Muscle of leg (tissue), 16 donors: ENCODE measurements at places on chromosomes 7 and 10. TPM values are rescaled to one million over a fixed set of nuclear protein-coding genes. Genes with fewer than 3 reads are reported as not detected.

The CFAP69 gene
- 3.6 TPM for total RNA-seq

GRCh38 chr10:104038537-104038936 lies 47.1 kb downstream of the COL17A1 start:
- DNase-seq, result no peak

GRCh38 chr10:43863270-43863669 lies 214.6 kb upstream of the ZNF32 start:
- DNase-seq, result no peak

DNA sequence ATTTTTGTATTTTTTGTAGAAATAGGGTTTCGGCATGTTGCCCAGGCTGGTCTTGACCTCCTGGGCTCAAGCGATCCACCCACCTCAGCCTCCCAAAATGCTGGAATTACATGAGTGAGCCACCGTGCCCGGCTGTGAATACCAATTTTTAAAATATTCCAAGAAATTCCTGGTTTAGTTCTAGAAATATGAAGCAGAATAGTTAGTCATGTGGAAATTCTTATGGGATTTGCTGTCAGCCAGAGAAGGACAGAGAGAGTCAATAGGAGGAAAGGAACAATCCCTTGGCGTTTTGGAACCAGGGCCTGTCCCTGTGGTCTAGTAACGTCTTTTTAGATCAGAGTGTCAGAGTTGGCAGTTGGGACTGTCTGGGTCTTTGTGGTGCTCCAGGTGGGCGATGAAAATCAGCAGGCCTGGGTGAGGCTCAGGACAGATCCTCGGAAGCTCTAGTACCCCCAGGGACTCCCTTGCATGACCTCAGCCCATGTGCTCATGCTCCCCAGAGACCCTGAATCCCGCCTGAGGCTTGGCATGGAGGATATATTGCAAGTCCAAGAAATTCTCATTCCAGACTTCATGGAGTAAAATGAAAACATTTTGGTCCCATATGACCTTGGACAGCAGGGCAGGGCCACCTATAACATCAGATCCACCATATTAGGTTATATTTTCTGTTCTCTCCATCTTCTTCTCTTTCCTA lies 7.8 kb downstream of the NODAL start:
- DNase-seq, result no peak

The SSC4D gene
- 0.84 TPM for total RNA-seq

- DNase-seq, result peak; percentile 92
Measured at GRCh38 chr10:61970182-61971002, 68.9 kb downstream of the ARID5B start.

- DNase-seq, result peak; percentile 30
Measured at GRCh38 chr7:137685433-137686164, 161.2 kb downstream of the DGKI start.

GRCh38 chr7:3042861-3043489 lies 692 bp downstream of the CARD11 start:
- DNase-seq, result no peak

- DNase-seq, result peak; percentile 56
Measured at GRCh38 chr7:108408296-108408991, 47.8 kb downstream of the NRCAM start.

The FAM25C gene
- not detected for total RNA-seq

The ZNF32 gene
- 63.5 TPM for total RNA-seq

The CLRN3 gene
- total RNA-seq, result 0.09 TPM

DNA sequence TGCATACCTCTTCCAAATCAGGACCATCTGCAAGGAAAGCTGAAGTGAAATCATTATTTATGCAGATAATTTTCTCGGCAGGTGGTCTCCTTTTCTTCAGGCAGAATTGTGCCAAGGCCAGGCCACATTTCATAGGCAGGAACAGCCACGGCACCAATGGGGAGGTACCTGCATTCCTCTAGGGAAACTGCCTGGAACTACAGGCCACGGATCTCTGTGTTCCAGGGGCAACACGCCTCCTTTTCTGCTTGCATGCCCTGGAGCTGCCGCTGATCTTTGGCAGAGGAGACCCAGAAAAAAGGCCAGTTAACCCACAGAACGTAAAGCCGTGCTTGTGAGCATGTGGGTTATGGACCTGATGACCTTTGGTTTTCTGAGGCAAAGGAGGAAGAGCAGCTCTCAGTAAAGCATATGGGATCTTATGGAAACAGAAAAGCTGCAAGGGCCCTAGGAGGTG lies 111.2 kb upstream of the KIAA1217 start:
- peak; percentile 33 for DNase-seq

GRCh38 chr10:123868038-123869019 lies 23.3 kb downstream of the CPXM2 start:
- no peak for DNase-seq

DNA sequence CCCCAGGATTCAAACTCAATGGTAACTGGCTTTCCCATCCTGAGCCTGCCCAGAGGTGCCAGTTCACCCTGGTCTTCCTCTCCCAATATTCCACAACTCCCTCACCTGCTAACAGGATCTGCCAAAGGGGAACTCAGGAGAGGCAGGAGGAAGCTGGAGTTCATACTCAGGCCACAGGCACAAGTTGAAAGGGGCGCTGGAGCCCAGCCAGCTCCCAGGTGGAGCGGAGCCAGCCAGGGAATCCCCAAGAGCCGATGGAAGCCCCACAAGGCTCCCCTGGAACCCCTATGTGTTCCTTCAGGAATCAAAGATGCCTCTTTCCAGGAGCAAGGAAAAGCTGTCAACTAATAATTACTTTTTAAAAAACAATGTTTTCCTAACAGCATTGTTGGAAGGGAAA lies 63.5 kb downstream of the SH3PXD2A start:
- no peak for DNase-seq

- DNase-seq, result peak; percentile 41
Measured at GRCh38 chr10:45421221-45422097, 47.4 kb downstream of the ALOX5 start.

DNA sequence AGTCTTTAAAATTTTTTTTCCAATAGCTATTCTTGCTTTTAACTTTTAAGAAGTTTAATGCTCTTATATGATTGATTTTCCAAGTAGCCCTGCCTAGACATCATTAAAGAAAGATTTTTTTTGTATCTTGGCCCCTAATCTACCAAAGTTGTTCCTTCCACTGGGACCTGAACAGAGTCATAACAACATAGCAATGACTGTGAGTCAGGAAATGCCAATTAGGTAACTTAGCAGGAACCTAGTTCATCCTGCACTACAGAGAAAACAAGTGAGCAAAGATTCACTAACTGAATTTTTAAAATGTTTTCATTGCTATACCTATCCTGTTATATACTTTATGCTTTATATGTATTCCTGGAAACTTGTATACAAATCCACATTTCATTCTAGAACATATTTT lies 284.7 kb downstream of the BICC1 start:
- DNase-seq, result peak; percentile 73

- no peak for DNase-seq
Measured at GRCh38 chr10:116255886-116256751, 16.9 kb downstream of the GFRA1 start.

The KIF11 gene
- 12.3 TPM for total RNA-seq

DNA sequence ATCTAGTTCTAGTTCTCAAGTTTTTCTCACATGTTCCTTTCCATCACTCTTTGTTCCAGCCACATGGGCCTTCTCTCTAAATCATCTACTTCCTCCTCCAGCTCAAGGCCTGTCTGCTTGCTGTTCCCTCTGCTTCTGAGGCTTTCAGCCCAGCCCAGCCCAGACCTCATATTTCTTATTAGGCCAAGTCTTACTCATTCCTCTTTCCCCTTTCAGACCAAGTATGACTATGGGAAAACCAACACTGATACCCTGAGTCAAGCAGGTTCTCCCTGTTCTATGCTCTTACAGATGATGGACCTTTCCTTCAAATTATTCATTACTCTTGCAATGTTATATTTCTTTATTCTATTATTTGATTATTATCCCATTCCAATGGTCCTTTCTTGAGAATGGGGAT lies 80.3 kb upstream of the SEM1 start:
- no peak for DNase-seq

The IFIT1B gene
- total RNA-seq, result 1.1 TPM

The GRID1 gene
- 2.7 TPM for total RNA-seq

DNA sequence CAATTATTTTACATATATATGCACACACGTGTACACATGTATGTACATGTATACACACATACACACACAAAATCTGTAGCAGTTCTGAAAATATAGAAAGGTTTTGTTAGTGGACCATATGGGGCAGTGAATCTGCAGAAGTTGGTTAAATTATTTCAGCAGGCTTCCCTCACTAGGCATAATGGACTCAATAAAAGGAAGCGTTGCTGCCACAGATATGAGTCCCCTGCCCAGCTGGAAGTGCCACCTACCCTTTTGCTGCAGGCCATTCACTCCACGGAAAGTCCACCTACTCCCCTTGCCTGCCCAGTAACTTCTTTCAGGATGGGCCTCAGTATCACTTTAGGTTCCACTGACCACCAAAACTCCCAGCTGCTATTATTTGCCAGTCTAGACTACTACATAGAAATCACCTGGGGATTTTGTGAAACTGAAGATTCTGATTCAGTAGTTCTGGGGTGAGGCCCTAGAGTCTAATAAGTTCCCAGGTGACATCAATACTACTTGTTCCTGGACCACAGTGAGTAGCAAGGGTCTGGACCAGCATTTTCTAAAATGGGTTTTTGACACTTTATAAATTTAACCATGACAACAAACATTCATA lies 29.3 kb upstream of the CROT start:
- DNase-seq, result no peak

GRCh38 chr10:86451604-86451960 lies 70.0 kb downstream of the WAPL start:
- no peak for DNase-seq

The HSPA12A gene
- total RNA-seq, result 6.3 TPM

GRCh38 chr7:100957832-100958421 lies 8.6 kb downstream of the MUC3A start:
- DNase-seq, result no peak

DNA sequence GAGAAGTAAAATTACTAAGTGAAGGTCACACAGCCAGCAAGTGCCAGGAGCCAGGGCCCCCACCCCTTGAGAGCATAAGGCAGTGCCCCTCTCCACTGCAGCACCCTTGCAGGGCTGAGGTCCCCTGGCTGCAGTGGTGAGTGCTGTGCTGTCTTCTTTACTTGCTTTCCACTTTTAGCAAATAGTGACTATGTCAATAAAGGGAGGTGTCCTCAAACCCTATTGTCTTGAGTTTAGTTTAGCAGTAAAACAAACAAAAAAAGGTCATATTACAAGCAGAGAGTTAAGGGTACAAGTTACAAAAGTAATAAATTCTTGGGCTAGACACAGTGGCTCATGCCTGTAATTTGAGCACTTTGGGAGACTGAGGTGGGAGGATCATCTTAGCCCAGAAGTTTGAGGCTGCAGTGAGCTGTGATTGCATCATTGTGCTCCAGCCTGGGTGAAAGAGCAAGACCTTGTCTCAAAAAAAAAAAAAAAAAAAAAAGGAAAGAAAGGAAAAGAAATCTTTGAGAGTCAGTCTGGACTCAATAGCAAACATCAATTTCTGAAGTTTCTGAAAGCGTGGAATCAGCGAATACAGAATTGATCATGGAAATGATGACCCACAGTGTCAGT lies 39.0 kb upstream of the KIF5B start:
- no peak for DNase-seq

DNA sequence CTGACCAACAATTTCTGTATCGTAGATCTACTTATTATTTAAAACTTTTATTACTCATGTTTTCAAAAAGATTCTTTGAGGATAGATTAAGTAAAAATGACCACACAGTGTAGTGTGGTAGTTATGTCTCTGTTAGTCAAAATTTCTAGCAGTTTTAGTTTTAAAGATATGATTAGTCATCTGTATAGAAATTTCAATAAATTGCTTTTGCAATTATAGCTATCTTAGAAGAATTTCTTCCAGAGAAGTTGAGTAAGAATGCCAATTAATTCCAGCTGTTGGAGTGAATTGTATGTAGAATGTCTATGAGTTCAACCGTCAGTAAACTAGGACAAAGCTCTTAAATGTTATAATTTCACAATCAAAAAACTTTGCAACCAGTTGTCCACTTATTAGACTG lies 229.7 kb downstream of the CDK14 start:
- peak; percentile 79 for DNase-seq

GRCh38 chr10:89980166-89980565 lies 278.8 kb downstream of the KIF20B start:
- no peak for DNase-seq

The GLI3 gene
- total RNA-seq, result 7.6 TPM

GRCh38 chr10:104209575-104210198 lies 22.5 kb downstream of the CFAP43 start:
- peak; percentile 49 for DNase-seq

The CDH23 gene
- total RNA-seq, result 4.2 TPM

GRCh38 chr10:24853661-24854060 lies 98.7 kb downstream of the PRTFDC1 start:
- no peak for DNase-seq

- DNase-seq, result no peak
Measured at GRCh38 chr7:116095396-116095795, 64.8 kb upstream of the TFEC start.

DNA sequence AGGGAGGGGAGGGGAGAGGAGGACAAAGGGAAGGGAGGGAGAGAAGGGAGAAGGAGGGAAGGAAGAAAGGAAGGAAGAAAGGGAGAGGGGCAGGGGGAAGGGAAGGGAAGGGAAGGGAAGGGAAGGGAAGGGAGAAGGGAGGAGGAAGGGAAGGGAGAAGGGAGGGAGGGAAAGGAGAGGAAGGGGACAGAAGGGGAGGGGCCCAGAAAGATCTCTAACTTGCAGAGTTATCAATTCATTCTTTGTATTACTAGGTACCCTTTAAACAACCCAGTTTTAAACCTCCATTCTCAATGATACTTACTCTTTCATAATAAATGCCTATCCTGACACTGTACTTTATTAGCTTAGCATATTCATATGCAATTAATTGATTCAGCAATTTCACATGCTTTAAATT lies 192.0 kb downstream of the ELMO1 start:
- no peak for DNase-seq

DNA sequence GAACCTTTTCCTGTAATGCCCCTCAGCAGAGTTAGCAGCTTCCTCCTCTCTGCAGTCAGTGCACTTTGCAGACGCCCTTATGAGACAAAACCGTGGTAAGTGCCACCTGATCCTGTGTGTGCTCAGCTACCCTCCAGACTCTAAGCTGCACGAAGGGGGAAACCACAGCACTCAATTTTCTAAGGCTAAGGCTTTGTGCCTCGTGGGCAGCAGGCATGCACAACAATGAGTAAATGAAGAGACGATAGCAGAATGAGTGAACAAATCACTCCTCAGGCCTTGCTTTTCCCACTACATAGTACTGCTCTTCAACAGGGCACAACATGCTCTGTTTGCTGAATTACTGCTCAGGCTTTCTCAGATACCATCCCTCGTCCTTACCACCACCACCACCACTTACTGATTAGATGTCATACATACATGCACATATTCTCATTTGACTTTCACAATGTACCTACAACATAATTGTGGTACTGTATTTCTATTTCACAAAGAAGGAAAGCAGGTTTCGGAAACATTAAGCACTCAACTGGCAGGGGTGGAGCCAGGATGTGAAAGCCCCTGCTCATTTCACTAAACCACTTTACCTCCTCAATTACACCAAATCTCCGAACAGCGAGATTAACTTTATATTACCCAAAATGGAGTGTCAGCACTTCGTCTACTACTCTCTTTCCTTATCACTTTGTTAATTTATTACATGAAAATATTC lies 85.4 kb downstream of the ICA1 start:
- DNase-seq, result peak; percentile 51
